ENCODE measurements at places on chromosomes 3 and 15. TPM values are rescaled to one million over a fixed set of nuclear protein-coding genes. Genes with fewer than 3 reads are reported as not detected.

Gene LMCD1
- polyA plus RNA-seq, result 7.6 TPM

Gene SIDT1
- polyA plus RNA-seq, result 0.03 TPM

Gene ISLR
- not detected for polyA plus RNA-seq

DNA sequence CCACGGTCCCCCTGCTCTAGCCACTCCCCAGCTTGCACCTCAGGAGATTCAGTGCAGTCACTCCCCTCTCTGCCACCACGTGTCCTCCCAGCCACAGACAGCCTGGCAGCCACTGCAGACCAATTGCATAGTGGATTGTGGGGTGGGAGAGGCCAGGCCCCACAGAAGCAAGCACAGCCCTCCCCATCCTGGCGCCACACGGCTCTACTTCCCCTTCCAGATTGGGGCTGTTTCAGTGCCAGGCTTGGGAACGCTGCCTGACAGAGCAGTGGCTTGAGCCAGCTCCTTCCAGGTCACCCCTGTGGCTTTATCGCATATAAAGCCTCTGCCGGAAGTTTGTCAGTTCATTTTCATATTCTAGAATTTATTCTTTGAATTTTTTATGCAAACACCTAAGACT lies 90.7 kb downstream of the TMEM266 start:
- DNase-seq, result no peak

Data from endothelial cell of umbilical vein (primary cell).